ENCODE measurements at places on chromosomes 4 and X. TPM values are rescaled to one million over a fixed set of nuclear protein-coding genes. Genes with fewer than 3 reads are reported as not detected.

The MND1 gene
- total RNA-seq: 4.7 TPM

The C4orf17 gene
- not detected for total RNA-seq

The RAB41 gene
- not detected for total RNA-seq

The MAGEA1 gene
- not detected for total RNA-seq

The PABPC4L gene
- 0.47 TPM for total RNA-seq

The SUPT20HL2 gene
- not detected for total RNA-seq

The CDS1 gene
- total RNA-seq: 0.47 TPM

The NRK gene
- total RNA-seq: 0.47 TPM

All from bronchial smooth muscle cell (primary cell).